AG04449 (cell line): ENCODE measurements at places on chromosomes 4 and X.

DNA sequence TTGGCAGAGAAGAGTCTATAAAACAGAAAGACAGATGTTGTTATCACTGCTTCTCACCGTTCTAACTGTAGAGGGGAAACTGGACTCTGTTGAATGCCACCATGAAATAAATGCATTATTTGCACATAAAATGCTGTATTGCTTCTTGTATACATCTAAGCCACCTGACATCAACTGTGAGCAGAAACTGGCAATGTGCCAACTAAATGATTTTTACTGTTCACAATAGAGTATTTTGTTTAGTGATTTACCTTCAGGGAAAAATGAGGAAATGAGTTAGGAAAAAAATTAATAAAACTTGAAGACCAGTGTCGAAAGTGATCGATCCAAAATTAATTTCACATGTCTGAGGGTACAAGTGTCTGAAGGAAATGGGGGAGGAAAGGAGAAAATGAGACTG lies 65.9 kb upstream of the TNIP3 start:
- no peak for DNase-seq

- no peak for DNase-seq
Measured at GRCh38 chrX:1528884-1529203, 8.1 kb downstream of the P2RY8 start.

- DNase-seq: no peak
Measured at GRCh38 chr4:2364654-2365053, 53.8 kb downstream of the ZFYVE28 start.

DNA sequence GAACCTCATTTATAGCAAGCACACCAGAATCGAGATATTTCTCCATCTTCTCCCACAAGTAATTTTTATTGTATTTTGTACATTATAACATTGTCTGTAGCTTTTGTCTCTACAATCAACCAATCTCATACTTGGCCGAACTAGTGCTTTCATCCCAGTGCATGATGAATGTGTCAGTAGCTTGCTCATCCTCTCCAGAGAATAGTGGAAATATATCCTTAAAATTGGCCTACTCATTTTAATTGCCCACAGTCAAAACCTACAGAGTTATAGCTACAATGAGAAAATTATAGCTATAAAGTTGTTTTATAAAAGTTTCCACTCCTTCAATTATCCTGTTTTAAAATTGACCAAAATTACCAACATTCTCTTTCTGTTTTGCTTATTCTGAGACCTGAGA lies 103.8 kb downstream of the MAPK10 start:
- no peak for DNase-seq

GRCh38 chrX:80290834-80291233 lies 129.4 kb upstream of the TENT5D start:
- no peak for DNase-seq

DNA sequence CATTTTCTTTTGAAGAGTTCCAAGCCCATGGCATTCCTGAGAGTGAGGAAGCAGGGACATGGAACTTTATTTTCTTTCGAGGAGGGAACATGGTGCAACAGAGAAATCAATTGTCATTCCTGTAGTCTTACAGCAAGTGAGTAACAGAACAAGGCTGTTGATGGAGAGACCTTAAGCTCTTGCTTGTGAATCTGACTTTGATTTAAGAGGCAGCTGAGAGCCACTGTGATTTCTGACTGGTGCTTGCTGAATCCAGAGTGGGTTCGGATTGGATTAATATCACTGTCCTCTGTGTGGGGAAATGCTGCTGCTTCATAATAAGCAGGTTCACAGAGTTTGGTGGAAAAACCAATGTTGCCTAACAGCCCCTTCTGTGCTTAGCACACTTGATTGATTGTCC lies 4.7 kb upstream of the ATP1B4 start:
- no peak for DNase-seq

DNA sequence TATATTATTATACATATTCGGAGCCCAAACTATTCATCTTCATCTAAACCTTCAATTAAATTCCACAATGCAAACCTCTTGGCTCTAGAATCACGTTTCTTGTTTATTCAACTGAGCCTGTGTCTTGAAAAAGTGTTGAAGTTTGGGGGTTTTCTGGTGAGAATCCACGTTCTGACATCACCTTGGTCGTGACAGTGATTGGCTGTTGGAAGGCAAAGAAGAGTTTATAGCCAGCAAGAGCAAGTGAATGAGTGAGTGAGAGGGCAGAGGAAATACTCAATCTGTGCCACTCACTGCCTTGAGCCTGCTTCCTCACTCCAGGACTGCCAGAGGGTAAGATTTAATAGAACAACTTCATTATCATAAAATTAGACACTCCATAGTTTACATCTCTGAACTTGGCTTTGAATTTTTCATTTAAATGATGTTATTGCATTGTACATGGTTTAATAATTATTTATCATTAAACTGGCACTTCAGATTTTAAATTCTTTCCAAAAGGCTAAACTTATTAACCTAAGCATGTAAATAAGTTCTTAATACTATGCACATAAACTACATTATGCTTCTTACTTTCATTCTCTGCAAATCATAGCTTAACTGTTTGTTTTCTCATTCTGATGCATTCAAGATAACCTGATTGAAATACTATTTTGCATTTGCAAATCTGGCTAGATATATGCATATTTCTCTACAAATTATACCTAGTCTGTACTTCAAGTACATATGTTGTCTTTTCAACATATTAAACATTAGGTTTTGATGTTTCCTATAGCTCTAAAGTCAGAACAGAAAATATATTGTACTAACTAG lies at the start of gene IBSP:
Gene IBSP, plus strand, starts transcription at position 254 of the 813 bp plus-strand sequence. CDS start 2,808 bp downstream, outside the sequence.
- DNase-seq: no peak

- DNase-seq: no peak
Measured at GRCh38 chrX:128460835-128461234, 408.6 kb upstream of the ACTRT1 start.

- no peak for DNase-seq
Measured at GRCh38 chr4:157012296-157012695, 40.7 kb upstream of the PDGFC start.

DNA sequence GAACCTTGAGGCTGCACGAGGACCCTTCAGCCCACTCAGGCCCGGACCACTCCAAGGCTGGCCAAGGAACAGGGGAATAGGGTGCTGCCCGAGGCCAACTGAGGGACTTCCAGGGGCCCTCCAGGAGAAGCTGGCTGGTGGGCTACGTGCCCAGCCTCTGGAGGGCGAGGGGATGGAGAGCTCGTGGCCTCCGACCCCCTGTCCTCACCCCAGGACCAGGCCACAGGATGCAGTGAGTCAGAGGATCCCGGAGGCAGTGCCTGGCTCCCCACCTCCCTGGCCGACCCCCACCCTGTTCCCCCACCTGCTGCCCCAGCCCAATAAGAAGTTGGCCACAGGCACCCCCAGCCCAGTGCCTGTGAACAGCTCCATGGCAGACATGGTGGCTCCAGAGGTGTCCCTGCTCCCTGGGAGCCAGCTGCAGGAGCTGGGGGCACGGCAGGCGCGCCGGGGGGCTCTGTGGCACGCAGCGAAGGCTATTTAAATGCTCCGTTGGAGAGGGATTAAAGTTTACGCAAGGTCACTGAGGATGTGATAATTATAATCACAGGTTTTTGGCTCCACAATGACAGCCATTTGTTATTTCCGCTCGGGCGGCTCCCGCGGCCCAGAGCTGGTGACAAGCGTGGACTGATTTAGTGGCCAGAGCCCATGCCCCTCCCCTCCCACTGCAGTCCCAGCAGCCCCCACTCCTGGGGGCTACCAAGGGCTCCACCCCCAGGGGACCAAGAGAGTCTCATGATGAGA lies 95.7 kb upstream of the NKX1-1 start:
- DNase-seq: no peak

- peak; percentile 67 for DNase-seq
Measured at GRCh38 chr4:4308800-4309441, 18.9 kb downstream of the ZBTB49 start.

GRCh38 chr4:2534904-2535375 lies 1.5 kb upstream of the FAM193A start:
- DNase-seq: no peak

DNA sequence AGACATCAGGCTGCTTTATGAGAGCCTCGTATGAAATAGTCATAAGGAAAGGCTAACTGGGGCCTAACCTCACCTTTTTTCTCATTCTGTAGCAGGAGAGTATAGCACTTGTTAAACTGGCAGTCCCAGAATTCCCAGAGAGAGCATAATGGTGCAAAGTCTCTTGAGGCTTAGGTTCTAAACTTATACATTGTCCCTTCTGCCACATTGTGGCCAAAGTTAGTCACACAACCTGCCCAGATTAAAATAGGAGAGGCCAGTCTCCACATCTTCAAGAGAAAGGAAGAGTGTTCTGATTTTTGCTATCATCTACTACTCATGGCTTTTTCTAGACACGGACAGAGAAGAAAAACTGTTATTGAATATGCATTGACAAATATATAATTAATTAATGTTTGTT lies 1588.9 kb upstream of the PCDH7 start:
- no peak for DNase-seq

- DNase-seq: no peak
Measured at GRCh38 chrX:106170318-106170717, 2.2 kb downstream of the PWWP3B start.

- DNase-seq: no peak
Measured at GRCh38 chr4:109690690-109691410, 12.4 kb downstream of the CASP6 start.

GRCh38 chrX:120260369-120260768 lies 9.8 kb downstream of the ZBTB33 start:
- no peak for DNase-seq

GRCh38 chr4:89549907-89550306 lies 242.3 kb upstream of the GPRIN3 start:
- DNase-seq: no peak

DNA sequence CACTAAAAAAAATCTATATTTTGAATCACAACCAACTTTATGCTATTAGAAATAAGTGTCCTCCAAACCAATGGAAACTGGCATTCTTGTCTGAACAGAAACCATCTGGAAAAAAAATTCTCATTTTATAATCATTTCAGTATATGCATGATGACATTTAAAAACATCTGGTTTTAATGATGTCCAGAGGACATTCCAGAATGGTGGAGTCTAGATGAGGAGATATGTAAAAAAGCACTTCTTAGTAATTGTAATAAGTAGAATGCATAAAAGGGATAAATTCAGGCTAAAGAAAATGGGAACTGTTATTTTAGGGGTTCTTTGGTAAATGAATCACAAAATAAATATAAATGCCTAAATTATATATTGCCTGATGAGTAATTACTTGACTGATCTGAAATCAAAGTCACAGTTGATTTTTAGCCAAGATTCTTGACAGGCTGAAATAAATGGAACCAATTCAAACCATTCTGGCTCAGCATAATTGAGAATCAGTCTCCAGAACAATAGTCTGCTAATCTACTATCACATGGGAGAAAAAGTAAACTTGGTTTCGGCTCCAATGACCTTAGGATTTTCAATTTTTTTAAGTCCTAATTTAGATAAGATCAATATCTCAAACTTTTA lies 636.6 kb downstream of the FAT4 start:
- DNase-seq: peak; percentile 17

DNA sequence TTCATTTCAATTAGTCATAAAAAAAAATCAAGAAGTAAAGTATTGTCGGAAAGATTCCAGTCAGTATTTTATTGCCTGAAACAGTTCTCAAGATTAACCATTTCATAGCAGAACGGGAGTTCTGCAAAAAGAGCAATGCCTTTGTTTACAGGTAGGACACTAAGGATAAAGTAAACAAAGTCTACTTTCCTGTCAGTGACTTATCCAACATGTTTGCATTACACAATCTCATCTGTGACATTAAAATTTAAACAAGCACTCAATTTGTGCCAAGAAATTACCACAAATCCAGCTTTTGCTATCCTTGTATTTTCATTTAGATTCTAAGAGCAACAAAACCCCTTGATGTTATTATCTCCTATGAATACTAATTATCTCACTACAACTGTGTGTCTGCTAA lies 306.5 kb upstream of the LDB2 start:
- DNase-seq: no peak

DNA sequence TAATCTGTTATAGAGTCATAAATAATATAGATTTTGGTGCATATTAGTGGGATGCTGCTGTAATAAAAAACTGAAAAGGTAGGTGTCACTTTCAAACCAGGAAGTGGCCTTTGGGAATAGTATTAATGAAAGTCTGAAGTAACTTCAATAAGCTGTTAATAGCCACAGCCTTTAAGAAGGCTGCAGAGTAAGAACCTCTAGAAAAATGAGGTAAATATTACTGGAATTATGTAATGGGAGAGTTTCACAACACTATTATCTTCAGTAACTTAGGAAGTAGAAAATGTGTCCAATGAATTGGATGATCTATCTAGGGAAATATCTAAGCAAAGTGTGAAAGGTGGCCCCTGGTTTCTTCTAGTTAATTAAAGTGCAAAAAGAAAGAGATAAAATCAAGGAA lies 104.7 kb downstream of the NCAPG start:
- DNase-seq: no peak

DNA sequence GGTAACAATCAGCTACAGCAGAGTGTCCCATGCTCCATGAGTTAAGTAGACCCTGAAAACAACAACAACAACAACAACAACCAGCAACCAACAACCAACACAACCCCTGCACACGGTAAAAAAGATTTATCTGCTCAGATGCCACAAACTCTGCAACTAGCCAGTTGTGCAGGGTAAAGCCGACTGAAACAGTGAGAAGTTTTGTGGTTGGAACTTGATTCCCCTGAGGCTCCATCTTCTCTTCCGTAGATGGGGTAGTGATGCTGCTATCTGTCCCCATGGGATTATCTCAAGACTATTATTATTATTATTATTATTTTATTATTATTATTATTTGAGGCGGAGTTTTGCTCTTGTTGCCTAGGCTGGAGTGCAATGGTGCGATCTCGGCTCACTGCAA lies 50.6 kb upstream of the RAPGEF2 start:
- no peak for DNase-seq

- no peak for DNase-seq
Measured at GRCh38 chr4:137082061-137082460, 450.2 kb downstream of the PCDH18 start.

- no peak for DNase-seq
Measured at GRCh38 chrX:153871451-153871850, 14.5 kb downstream of the L1CAM start.

DNA sequence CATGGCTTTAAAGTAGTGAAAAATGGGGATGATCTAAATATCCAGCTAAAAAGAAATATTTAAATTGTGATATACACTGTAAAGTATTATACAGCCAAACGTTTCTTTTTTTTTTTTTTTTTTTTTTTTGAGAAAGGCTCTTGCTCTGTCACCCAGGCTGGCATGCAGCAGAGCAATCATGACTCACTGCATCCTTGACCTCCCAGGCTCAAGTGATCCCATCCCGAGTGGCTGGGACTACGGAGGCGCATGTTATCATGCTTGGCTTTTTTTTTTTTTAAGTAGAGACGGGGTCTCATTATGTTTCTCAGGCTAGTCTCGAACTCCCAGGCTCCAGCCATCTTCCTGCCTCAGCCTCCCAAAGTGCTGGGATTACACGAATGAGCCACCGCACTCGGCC lies 17.1 kb downstream of the SMIM14 start:
- no peak for DNase-seq

DNA sequence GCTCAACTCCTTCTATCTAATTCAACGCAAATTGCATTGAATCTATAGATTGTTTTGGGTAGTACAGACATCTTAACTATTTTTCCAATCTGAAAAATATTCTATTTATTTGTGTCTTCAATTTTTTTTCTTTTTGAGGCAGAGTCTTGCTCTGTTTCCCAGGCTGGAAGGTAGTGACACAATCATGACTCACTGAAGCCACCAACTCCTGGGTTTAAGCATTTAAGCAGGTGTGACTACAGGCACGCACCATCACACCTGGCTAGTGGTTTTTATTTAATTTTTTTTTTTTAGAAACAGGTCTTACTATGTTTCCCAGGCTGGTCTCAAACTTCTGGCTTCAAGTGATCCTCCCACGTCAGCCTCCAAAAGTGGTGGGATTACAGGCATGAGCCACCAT lies 98.3 kb downstream of the GK start:
- DNase-seq: no peak

GRCh38 chrX:24241822-24242648 lies 71.8 kb downstream of the SUPT20HL2 start:
- no peak for DNase-seq
